GM18507 (cell line): ENCODE measurements at places on chromosomes 4 and X.

- no peak for DNase-seq
Observed at GRCh38 chr4:84482564-84483563, 16.2 kb downstream of the NKX6-1 start.

- no peak for DNase-seq
Observed at GRCh38 chrX:23592741-23593140, 74.6 kb upstream of the PRDX4 start.

GRCh38 chr4:33226133-33226532 is 2506.0 kb downstream of the PCDH7 start:
- no peak for DNase-seq

GRCh38 chrX:118736394-118737010 is 9.1 kb downstream of the IL13RA1 start:
- no peak for DNase-seq

DNA sequence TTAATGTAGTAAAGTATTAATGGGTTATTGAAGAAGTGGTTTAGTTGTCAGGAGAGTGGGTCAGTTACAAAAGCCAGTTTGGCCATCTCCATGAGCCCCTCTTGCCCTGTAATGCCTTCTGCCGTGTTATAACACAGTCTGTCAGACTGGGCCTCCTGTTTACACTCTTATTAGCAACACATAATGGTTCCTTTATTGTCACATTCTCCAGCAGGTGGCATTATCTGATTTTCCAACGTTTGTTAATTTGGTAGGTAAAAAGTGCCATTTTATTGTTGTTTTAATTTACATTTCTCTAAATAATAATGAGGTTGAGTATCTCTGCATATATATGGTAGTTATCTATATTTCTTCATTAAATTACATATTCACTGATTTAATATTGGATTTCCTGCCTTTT is 560.8 kb downstream of the FGF13 start:
- DNase-seq = no peak

DNA sequence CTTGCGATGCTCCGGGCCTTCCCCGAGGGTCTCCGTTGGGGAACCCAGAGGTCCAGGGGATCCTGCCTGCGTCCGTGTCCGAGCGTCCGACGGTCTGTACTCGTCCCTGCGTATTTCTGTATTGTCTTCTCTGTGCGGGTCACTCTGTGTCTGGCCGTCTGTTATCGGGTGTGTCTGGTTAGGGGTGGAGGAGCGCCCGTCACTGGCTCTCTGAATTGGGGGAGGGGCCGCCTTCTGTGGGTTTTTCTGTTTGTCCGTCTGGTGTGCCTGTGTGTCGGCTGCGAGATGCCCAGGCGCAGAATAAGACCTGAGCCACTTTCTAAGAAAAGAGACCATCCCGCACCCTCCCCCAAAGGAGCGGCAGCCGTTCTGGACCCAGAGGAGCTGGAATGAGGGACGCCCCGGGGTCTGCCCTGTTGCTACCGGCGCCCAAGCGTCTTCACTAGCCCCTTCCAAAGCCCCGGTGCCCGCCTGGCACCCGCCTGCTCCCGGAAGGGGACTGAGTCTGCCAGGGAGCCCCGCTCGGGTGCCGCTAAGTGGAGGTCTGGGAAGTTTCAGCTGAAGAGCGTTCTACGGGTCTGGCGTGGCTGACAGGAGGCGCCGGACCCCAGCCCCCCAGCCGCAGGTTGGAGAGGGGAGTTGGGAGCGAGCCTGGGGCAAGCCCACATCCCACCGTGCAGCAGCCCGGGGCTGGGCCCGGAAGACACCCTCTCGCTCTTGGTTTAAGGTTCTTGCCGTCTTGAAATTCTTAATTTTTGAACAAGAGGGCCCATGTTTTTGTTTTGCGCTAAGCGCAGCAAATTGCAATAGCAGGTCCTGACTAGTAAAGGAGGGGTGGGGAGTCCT is 1.0 kb upstream of the OTOP1 start:
- DNase-seq = no peak

GRCh38 chr4:15239866-15240265 is 188.0 kb upstream of the C1QTNF7 start:
- no peak for DNase-seq

DNA sequence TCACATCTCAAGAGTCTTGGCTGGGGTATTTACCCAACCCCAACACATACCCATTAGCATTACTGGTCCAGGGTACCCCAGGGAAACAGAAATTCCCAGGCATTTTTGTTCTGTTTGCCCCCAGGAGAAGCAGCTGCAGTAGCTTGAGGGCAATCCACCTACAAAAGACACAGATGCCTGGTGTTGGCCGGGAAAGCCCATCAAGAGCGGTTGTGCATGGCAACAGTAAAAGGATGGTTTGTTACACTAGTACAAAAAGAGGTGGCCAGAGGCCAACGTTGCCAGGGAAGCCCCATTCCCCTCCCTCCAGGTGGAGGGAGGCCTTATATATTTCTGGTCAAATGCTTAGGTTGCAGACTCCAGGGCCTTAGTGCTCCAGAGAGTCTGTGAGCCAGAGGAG is 637.8 kb downstream of the BCOR start:
- no peak for DNase-seq

DNA sequence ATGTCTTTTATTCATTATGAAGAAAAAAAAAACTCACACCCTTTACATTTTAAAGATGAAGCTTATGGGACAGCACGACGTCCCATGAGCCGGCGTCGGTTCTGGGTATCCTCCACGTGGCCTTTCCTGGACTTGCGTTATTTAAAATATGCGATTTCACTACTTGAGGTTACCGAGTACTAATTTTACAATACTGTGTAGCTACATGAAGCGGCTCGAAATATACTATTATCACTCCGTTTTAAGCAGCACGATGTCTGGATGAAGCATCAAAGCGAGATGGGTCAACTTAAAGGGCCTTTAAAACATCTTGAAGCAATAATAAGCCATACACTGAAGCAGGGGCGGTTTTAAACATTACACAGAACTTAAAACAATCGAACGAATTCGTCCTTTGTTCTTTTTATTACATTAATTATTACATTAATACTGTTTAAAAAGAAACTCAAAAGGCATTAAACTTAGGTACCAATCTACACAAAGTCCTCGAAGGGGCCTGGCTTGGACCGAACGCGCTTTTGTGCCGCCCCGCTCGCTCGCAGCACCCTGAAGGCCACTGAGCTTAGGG is 1.4 kb upstream of the KLF3 start:
- DNase-seq = no peak

DNA sequence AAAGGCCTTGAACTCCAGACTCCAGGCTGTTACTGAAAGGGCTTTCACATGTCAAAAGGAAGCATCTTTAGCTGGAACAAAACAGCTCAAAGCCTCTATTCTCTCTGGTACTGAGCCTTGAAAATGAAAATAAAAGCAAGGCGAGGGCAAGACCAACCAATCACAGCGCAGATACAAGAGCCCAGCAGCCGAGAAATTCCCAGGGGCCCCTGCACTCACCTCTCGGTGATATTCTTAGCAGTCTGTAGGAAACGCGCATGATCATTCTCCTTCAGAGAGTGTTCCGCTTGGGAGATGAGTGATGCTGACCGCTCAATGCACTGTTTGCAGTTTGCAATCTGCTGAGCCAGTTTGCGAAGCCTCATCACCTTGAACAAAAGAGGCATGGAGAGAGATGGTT is 138.1 kb downstream of the MID1 start:
- no peak for DNase-seq

- no peak for DNase-seq
Observed at GRCh38 chrX:8971116-8971515, 62.8 kb downstream of the FAM9B start.
